Cardiac muscle cell (in vitro differentiated cells and primary cell): ENCODE measurements at places on chromosomes 3 and 15. TPM values are rescaled to one million over a fixed set of nuclear protein-coding genes. Genes with fewer than 3 reads are reported as not detected.

LRRIQ4 gene
- 0.15 TPM in 1 of 2 replicates, not detected in the other for total RNA-seq

GOLGA8J gene
- total RNA-seq: not detected in 2 replicates

CPN2 gene
- total RNA-seq: 0.36 and 0.56 TPM in 2 replicates

NR2F2 gene
- total RNA-seq: 0.63 and 0.99 TPM in 2 replicates

FEZF2 gene
- not detected in 2 replicates for total RNA-seq

IGSF10 gene
- 0.18 and 0.33 TPM in 2 replicates for total RNA-seq

DGKG gene
- total RNA-seq: 0.15 and 0.92 TPM in 2 replicates

GDPGP1 gene
- total RNA-seq: 9.1 and 16.2 TPM in 2 replicates

FLNB gene
- 25.2 and 28.7 TPM in 2 replicates for total RNA-seq

ISLR gene
- total RNA-seq: 1.6 and 4.1 TPM in 2 replicates

CPA3 gene
- total RNA-seq: not detected in 2 replicates

ARPP21 gene
- total RNA-seq: 0.32 TPM in 1 of 2 replicates, not detected in the other

TMC3 gene
- total RNA-seq: 0.21 and 0.32 TPM in 2 replicates

MAP2K5 gene
- 6.8 and 9.2 TPM in 2 replicates for total RNA-seq

TBC1D23 gene
- 19.3 and 25.2 TPM in 2 replicates for total RNA-seq

CDCP1 gene
- 0.04 and 0.12 TPM in 2 replicates for total RNA-seq

BCHE gene
- total RNA-seq: 6.3 and 11.1 TPM in 2 replicates

TRIM71 gene
- total RNA-seq: 13.9 and 21.8 TPM in 2 replicates

GJD2 gene
- total RNA-seq: 0.45 and 0.56 TPM in 2 replicates

FGD5 gene
- total RNA-seq: 0.74 and 1.1 TPM in 2 replicates

CD96 gene
- total RNA-seq: not detected in 2 replicates

PSTPIP1 gene
- 0.63 TPM in 1 of 2 replicates, not detected in the other for total RNA-seq

CCDC39 gene
- total RNA-seq: not detected in 2 replicates
